ENCODE measurements at places on chromosomes 13 and 19.

- no peak for DNase-seq
Measured at GRCh38 chr19:38869160-38869835, 8.8 kb downstream of the RINL start.

DNA sequence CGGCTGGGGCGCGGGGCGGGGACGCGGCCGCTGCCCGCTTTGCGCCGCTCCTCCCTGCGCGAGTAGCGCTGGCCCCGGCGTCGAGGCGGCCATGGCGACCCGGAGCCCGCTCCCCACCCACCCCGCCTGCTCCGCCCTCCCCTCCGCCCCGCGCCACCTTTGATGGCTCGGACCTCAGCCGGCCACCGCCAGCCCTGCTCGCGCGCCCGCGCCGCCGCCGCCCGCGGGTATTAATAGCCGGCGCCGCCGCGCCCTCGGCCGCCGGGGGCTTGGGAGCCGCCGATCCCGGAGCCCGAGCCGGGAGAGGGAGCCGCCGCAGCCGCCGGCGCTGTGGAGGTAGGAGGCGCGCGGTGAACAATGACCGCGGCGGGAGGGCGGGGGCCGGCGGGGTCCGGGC is 261 bp downstream of the FARP1 start:
- no peak for DNase-seq

- no peak for DNase-seq
Measured at GRCh38 chr13:72244788-72245187, 377.8 kb upstream of the DACH1 start.

DNA sequence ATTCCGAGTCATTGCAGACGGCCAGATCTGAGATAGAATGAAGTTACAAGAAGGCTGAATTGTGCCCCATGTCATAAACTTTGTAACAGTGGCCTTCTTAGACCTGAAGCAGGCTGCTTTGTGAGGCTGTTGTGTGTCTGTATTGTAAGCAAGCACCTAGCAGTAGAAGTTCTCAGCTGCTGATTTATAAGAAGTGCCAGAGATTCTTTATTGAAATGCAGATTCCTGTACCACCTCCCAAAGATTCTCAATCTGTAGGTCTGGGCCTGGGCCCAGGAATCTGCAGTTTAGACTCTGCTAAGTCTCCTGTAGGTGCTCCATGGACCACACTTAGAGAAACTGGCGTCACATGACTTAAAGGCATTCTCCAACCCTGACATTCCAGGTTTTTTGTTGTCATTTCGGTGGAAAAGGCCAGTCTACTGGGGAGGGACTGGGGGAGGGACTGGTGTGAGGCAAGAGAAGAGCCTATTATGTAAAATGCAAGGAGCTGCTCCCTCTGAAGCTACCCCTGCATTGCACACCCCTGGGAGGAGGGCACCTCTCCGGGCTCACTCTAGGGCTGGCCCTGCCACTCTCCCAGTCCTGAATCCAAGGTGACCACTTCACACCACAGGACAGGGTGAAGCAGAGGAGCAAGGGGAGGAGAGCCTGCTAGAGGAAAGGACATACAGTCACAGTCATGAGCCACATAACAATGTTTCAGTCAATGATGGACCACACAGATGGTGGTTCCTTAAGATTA is 769 bp upstream of the TMEM272 start:
- DNase-seq, result no peak

- no peak for DNase-seq
Measured at GRCh38 chr13:43939086-43939485, 59.4 kb downstream of the LACC1 start.

- no peak for DNase-seq
Measured at GRCh38 chr13:98563071-98563470, 13.8 kb downstream of the STK24 start.

GRCh38 chr13:91313581-91313980 is 33.9 kb upstream of the MIR17HG start:
- DNase-seq, result no peak

DNA sequence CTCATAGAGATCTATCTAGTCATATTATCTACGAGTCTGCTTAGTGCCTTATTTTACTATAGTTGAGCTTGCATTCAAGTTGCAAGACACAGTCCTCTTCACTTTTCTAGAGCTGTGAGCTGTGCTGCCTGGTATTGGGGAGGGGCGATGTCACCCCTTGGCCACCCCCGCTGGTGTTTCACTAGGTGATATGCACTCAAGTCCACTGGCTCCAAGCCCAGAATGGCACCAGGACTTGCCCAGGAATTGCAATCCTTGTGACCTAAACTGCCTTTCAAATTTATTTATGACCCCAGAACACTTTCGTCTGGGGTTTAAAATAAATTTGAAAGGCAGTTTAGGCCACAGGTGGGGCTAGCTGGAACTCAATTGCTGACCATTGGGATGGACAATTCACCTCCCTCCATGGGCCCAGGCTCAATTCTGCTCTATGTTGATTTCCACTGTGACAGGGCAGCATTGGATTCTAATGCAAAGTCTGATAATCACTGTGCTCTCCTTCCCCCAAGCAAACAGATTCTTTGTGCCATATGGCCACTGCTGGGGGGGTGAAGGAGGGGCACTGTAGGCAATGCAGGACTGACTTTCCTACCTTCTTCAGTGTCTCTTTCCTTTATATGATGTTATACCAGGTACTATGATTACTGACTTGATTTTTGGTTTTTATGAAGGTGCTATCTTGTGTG is 1244.2 kb upstream of the MIR17HG start:
- DNase-seq, result no peak

DNA sequence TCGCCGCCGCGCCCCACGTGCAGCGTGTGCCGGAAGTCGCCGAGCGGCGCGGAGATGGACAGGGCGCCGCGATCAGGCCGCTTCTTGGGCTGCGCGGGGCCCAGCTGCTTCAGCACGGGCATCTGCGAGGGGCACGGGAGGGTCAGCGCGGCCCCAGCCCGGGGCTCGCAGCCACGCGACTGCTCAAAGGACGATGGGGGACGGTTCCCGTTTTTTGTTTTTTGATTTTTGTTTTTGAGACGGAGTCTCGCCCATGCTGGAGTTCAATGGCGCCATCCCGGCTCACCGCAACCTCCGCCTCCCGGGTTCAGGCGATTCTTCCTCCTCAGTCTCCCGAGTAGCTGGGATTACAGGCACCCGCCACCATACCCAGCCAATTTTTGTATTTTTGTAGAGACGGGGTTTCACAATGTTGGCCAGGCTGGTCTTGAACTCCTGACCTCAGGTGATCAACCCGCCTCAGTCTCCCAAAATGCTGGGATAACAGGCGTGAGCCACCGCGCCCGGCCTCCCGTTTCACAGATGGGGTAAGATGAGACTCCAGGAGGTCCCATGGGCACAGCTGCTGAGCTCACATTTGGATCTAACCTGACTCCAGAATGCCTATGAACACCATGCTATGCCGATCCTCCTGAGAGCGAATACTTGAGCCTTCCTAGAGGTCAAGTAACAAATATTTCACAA is 2.0 kb upstream of the LENG9 start:
- no peak for DNase-seq

- no peak for DNase-seq
Measured at GRCh38 chr13:110617321-110618072, 2.2 kb downstream of the NAXD start.

- no peak for DNase-seq
Measured at GRCh38 chr13:48220981-48221685, 11.9 kb upstream of the ITM2B start.

DNA sequence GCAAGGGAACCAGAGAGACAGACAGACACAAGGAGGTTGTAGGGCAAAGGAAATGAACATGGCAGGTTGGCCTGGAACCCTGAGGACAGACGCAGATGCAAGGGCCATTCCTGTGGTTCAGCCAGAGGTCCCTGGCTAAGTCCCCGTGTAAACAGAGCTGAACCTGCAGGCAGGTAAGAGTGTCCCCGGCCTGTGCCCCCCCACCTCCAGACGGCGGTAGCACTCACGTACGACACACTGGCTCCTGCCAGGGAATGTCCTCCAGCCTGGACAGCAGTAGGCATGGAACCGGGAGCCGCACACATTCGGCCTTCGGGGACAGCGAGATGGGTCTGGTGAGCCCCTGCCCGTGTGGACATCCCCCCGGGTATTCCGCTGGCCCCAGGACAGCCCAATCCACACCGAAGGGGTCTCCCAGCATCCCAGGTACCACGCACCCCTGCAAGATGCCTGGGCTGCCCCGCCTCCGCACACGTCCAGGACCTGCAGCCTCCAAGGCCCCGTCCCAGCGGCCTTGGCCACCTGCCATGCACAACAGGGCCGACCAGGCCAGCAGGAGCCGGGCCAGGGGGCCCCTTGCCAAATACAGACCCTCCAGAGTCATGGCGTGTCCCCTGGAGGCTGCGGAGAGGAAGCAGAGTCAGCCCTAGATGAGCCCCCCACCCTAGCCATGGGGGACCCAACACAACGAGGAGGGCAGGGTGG is 2.4 kb downstream of the FBN3 start:
- DNase-seq, result no peak

GRCh38 chr19:13057147-13057572 is 45.5 kb downstream of the LYL1 start:
- DNase-seq, result no peak

- no peak for DNase-seq
Measured at GRCh38 chr19:13302526-13303270, 152.5 kb downstream of the IER2 start.

- DNase-seq, result peak; percentile 8
Measured at GRCh38 chr13:35720690-35721554, 244.4 kb upstream of the MAB21L1 start.

- no peak for DNase-seq
Measured at GRCh38 chr13:99265821-99266426, 7.7 kb upstream of the GPR18 start.

- DNase-seq, result no peak
Measured at GRCh38 chr19:48186015-48186414, 15.5 kb downstream of the ZSWIM9 start.

DNA sequence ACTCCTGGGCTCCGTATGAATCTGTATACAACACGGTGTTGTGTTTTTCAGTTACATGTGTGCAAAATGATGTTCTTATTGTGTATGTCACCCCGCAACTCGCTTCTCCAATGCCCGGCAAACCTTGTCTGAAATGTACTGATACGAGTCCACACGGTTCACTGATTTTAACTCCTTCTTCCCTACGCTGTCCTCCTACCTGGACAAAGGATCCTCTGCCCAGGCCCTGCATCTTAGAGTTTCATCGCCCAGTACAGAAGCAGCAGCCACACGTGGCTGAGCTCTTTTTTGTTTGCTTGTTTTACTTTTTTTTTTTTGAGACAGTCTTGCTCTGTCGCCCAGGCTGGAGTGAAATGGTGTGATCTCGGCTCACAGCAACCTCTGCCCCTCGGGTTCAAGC is 28.9 kb downstream of the ZFR2 start:
- DNase-seq, result no peak
